ENCODE measurements at places on chromosomes 16 and 17.

GRCh38 chr16:84854759-84855158 lies 35.0 kb downstream of the CRISPLD2 start:
- no peak for DNase-seq

DNA sequence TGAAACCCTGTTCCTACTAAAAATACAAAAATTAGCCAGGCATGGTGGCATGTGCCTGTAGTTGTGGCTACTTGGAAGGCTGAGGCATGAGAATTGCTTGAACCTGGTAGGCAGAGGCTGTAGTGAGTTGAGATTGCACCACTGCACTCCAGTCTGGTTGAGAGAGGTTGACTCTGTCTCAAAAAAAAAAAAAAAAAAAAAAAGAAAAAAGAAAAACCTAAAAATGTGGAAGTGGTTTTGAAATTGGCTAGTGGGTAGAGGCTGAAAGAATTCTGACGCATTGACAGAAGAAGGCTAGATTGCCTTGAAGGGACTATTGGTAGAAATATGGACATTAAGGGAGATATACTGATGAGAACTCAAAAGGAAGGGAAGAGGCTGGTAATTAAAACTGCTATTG lies 33.6 kb upstream of the CPPED1 start:
- no peak for DNase-seq

- no peak for DNase-seq
Observed at GRCh38 chr17:7238420-7239090, 702 bp downstream of the PHF23 start.

GRCh38 chr16:88385831-88386815 lies 3.4 kb downstream of the ZNF469 start:
- DNase-seq, result no peak

DNA sequence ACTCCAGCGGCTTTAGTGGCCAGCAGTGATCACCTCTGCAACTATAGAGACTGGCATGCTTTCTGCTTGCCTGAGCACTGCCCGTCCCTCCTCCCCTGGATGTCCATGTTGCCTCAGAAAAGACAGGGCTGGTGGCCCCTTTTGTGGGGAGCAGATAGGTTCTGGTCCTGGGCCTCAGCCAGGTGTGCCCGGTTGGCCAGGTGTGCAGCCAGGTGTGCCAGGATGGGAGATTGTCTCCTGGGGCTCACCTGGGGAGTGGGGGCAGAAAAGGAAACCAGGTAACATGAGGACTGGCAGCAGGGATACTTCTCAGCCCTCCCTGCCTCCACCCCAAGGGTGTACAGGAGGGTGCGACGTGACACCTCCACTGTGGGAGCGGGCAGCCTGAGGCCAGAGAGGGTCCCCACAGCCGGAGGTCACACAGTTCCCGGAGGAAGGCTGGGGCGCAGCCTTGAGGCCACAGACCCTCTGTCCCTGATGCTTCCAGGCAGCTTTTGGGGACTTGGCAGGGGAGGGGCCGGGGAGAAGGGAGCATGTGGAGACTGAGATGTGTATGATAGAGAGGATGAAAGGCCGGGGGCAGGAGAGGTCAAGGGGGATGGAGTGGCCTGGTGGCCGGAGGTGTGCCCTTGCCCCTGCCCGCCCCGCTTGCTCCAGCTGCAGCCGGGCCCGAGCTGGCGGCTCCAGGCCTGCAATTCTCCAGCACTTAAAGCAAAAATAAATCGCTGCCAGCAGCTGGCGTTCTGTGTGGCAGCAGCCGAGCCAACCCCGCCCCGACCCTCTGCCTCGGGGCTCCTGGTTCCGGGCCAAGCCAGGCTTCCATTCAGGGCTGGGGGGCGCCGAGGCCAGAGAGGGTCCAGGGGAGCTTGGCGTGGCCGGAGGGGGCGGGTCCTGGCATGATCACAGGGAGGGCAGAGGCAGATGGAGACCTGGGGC lies 6.7 kb downstream of the KCNJ12 start:
- no peak for DNase-seq

DNA sequence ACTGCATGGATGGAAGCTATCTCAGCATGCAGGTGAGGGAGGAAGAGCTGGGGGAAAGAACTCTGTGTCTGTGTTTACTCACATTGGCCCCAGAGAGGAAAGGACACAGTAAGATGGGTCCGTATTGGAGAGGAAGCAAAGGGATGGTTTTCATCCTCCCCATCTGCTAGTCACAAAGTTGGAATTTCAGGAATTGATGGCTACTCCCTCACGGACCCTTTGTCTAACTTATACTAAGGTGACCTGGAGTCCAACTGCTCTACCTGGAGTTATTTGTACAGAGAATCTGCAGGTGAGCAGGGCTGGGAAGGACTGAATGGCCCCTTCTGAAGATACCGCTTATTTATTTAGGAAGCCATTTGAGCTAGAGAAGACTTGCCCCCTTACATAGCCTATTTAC lies 55.1 kb downstream of the WNT3 start:
- no peak for DNase-seq

- no peak for DNase-seq
Observed at GRCh38 chr17:4733073-4733531, 1.9 kb downstream of the MED11 start.

DNA sequence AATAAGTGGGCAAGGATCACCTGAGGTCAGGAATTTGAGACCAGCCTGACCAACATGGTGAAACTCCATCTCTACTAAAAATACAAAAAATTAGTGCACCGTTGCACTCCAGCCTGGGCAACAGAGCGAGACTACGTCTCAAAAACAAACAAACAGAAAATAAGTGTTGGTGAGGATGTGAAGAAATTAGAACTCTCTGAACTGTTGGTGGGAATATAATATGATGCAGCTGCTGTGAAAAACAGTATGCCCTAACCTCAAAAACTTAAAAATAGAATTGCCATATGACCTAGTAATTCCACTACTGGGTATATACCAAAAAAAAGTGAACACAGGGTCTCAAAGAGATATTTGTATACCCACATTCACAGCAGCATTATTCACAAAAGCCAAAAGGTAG lies 26.1 kb downstream of the GLG1 start:
- DNase-seq, result no peak

- no peak for DNase-seq
Observed at GRCh38 chr17:65323049-65323448, 185.9 kb downstream of the RGS9 start.

DNA sequence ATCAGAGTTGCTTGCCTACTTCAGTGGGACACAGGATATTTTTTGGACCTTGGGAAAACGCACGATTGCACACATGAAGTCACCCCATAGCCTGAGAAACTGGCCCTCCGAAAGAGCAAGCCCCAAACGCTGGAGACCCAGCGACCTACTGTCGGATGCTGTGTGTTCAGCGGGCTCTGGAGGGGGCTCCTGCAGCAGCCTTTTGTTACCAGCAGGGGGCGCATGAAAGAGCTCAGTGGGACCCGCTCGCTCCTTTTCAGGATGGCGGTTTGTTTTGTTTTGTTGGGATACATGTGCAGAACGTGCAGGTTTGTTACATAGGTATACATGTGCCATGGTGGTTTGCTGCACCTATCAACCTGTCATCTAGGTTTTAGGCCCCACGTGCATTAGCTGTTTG lies 28.4 kb downstream of the MYH3 start:
- no peak for DNase-seq

DNA sequence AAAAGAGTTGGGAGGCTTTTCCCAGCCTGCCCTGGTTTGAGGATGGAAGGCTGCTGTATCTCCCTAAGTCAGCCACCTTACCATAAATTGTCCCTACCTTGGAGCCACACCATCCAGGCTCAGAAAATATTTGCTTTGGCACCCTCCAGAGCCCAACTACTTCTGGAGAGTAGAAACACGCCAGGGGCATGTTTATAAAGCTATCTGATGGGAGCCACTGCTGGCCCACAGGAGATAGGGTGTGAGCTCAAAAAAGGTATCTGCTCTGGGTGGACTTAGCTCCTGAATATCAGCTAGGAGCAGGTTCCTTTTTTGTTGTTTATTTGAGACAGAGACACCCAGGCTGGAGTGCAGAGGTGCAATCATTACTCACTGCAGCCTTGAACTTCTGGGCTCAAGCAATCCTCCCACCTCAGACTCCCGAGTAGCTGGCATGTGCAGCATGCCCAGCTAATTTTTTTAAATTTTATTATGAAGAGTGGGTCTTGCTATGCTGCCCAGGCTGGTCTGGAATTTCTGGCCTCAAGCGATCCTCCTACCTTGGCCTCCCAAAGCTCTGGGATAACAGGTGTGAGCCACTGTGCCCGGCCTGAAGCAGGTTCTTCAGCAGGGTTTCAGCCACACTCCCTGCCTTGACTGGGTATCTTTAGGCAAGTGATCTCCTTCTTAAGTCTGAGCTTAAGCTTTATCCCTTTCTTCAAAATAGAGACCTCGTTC lies 147.1 kb downstream of the SALL1 start:
- no peak for DNase-seq

DNA sequence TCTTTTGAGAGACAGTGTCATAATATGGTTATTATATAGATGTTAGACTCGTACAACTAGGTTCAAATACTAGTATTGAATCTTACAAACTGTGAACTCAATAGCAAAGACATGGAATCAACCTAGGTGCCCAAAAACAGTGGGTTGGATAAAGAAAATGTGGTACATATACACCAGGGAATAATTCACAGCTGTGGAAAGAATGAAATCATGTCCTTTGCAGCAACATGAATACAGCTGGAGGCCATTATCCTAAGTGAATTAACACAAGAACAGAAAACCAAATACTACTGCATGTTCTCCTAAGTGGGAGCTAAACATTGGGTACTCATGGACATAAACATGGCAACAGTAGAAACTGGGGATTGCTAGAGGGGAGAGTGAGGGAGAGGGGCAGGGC lies 8.1 kb downstream of the PHKB start:
- no peak for DNase-seq

DNA sequence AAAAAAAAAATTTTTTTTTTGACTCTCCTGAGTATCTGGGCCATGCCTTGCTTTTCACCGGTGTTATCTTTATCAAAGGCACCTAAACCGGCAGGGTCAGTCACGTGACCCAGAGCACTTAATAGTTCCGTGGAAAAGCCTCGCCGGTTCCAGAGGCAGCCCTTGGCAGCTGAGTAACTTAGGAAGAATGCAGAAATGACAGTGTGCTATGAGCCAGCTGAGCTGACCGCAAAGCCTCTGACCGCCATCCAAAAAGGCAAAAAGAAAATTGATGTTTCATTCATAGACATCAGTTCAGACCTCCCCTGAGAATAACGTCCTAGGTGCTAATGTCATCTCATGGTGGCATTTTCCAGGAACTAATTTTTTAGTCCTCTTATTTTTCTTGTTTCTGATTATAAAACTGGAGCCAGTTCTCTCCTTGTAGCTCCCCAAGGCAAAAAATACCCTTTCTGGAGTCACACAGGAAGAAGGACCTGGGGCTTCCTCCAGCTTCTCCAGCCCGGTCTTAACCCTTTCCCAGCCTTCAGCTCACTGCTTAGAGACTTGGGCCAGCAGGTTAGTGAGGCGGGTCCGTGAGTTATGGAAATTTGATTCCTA lies 122.6 kb downstream of the SOCS1 start:
- DNase-seq, result no peak

- no peak for DNase-seq
Observed at GRCh38 chr17:14582996-14583395, 282.1 kb downstream of the HS3ST3B1 start.

- DNase-seq, result no peak
Observed at GRCh38 chr17:73971127-73971526, 232.4 kb upstream of the RPL38 start.

DNA sequence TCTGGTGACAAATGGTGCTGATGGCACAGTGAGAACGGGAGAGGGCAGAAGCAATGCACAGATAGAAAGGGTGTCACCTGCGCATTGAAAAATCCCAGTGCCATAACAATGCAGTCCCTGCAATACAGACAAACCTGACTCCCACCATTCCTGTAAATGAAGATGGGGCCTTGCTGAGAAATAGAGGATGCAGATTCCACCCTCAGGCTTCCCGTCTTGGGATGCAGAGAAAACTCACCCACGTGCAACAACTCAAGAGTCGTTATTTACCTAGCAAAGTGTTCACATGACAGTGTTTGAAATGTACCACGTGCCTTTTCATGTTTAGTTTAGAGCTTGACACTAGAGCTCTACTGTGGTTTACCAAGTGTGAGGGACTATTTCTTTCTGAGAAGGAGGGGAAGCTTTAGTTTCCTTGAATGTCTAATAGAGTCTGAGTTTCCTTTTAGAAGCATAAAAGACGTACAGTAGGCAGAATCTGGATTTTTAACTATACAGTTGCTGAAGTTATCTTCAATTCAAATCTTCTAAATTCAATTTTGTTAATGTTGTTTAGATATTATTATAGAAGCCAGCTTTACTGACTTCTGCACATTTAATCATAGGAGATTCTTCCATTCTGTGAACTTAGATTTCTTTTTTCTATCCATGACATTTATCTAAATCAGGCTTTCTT lies 35.6 kb downstream of the WWOX start:
- DNase-seq, result peak; percentile 38

DNA sequence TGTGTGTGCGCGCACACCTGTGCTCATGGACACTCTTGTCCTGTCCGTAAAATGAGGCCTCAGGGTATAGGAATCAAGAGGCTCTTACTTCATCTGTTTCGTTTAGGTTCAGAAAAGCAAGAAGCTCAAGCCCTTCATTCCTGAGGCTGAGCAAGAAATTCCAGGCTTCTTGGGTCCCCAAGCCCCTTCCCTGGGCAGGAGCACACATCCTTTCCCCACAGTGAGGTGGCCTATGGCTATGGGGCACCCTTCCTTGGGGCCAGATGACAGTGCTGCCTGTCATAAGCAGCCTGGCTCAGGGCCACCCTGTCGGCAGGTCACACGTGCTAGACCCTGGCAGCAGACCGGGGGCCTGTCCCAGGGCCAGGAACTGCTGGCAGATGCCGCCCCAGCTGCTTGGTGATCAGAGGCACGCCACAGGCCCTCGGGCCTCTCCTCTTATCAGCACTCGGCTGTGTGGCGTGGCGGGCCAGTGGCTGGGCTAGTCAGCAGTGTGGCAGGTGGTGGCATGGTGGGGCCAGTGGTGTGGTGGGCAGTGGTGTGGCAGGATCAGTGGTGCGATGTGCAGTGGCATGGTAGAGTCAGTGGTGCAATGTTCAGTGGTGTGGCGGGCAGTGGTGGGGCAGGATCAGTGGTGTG lies 50.2 kb downstream of the NKD1 start:
- DNase-seq, result no peak
